Amygdala (tissue), 56 donors: ENCODE measurements at places on chromosomes 1 and 21.

GRCh38 chr1:9247894-9248293 lies 13.3 kb downstream of the H6PD start:
- DNase-seq = no peak

- no peak for DNase-seq
Observed at GRCh38 chr1:76989976-76990375, 122.7 kb downstream of the ST6GALNAC5 start.

GRCh38 chr1:26542771-26543451 lies 13.3 kb downstream of the RPS6KA1 start:
- DNase-seq = no peak

GRCh38 chr21:27569831-27570230 lies 602.9 kb upstream of the ADAMTS5 start:
- no peak for DNase-seq

- no peak for DNase-seq
Observed at GRCh38 chr1:10070206-10070605, 37.4 kb downstream of the UBE4B start.

DNA sequence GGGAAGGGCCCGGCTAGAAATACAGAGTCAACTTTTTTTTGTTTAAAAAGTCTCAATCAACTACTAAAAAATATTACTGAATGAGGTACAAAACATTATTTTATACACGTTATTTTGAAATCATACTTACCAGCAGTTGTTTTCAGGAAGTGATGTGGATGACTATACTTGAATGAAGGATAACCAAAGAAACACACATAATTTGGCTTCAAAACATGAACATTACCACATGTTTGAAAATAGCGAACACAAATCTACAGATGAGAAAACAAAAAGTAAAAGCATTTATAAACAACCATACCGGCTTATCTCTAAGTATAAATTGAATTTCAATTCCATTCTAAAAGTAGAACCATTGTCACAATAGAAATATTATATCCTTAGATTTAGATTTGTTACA lies 9.0 kb downstream of the DBT start:
- DNase-seq = no peak

GRCh38 chr1:64692911-64693310 lies 52.0 kb upstream of the RAVER2 start:
- DNase-seq = no peak

DNA sequence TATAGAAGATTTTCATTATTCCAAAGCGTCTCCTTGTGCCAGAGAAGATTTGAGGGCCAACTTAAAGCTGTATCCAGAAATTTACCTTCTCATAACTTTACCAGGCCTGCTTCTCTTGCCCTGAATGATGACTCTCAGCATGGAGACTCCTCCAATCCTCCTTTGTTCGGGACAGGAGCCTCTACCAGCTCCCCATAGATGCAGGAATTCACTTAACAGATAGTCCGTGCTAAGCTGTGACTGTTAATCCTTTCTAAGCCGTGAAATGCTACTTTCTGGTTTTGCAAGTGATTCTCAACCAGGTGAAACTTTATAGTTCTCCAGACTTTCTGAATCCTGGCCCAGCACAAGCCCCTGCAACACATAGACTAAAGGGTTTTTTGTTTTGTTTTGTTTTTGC lies 31.8 kb upstream of the KCND3 start:
- no peak for DNase-seq

DNA sequence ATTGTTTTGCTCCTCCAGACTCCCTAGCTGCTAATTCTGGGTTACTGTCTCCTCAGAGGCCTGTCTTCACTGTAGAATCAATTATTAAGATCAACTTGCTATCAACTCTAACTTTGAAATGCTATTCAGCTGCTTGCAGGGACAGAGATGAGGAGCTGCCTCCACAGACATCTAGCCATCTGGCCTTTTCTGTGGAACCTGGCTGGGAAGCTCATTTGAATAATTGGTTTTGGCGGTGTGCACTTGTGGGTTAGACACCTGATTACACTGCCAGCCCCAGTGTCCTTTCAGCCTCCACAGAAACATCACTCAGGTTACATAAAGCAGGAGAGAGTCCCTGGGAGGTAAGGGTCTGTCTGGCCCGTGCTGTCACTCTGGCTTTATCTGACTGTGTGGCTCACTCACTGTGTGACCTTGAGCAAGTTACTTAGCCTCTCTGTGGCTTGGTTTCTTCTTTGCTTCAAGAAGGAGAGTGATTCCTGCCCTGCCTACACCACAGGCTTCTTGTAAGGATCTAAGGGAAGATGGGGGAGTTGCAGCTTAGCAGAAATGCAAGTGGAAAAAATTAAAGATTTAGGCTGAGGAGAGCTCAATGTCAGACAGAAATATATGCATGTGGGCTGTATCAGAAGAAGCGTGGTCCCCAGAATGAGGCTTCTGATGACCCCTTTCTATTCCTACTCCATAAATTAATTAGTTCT lies 131.6 kb downstream of the BEND5 start:
- no peak for DNase-seq

DNA sequence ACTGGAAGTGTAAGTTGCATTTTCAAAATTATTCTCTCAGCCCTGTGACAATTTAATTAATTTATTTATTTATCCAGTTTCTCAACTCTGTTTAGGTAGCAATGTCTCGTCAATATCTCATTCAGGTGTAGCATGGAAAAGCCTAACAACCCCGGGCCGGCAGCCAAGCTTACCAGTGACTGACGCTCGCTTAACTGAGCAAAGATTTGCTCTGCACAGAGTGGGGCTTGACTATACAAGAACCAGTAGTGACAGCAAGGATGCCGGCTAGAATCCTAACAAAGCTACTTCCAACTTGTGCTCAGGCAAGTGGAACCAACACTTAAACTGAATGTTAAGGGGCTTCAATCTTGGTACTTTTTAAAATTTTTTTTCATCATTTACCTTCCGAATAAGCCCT lies 80.9 kb upstream of the ESRRG start:
- DNase-seq = no peak

DNA sequence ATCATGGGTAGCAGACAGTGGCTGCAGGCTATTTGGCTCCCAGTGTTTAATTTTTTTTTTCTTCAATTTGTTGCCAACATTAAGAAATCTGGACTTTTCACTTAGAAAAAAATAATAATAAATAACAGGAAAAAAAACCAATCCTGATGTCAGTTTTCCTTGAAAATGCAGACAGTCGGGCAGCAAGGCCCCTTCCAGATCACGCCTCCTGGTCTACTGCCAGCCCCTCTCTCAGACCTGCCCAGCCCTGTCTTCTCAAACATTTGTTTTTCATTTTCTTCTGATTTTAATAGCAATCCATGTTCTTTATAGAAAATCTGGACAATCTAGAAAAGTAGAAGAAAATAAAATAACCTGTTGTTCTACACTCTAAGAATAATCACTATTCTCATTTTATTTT lies 15.5 kb downstream of the IFNGR2 start:
- DNase-seq = no peak

DNA sequence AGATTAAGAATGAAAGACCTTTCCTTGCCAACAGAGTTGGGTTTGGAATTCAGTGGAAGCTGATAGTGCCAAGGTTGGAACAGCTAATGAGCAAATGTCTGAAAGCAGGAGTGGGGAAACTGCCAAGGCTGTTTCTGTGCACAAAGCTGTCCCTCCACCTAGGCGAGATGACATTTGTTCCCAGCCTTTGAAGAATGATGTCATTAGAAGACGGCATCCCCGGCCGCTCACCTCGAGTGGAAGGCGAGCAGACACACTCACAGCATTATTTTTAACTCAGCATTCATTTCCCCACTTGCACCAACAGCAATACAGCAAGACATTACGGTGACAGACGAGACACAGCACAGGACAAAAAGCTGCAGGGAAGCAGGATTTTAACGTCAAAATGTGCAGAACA lies 463.9 kb downstream of the PCP4 start:
- DNase-seq = no peak

DNA sequence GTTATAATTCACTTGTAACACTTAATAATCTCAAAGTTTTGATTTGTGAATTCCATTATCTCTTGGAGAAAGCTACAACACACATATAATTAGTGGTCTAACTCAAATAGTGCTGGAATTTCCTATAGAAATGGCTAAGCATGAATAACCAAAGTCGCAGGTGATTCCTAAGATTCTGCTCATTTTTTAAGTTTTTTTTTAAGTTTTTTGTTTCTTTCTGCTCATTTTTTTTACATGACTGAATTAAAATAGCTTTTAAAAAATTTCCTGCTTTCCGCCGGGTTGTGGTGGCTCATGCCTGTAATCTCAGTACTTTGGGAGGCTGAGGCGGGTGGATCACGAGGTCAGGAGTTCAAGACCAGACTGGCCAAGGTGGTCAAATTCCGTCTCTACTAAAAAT lies 90.4 kb downstream of the APP start:
- no peak for DNase-seq

DNA sequence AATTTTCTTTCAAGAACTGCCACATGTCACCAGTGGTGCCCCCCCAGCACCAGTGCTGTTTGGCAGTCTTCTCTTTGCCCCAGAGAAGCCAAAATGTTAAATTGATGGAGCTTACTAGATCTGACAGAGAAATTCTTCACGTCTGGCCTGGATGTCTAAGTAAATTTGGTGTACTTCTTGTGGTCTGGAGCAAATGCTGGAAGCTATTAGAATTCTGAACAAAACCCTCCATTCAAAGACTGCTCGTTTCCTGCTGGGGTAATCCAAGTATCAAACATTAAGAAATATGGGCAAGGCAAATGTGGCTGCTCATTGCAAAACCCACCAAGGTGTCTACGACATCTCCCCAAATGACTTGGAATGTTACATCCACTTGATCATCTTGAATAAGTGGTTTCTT lies 92.3 kb downstream of the ROR1 start:
- DNase-seq = no peak

- DNase-seq = no peak
Observed at GRCh38 chr1:59412718-59413326, 115.9 kb downstream of the FGGY start.

- no peak for DNase-seq
Observed at GRCh38 chr21:34667761-34668160, 1.0 kb upstream of the CLIC6 start.

- no peak for DNase-seq
Observed at GRCh38 chr1:27686223-27686990, 14.4 kb upstream of the IFI6 start.

- no peak for DNase-seq
Observed at GRCh38 chr1:61647142-61647541, 77.8 kb downstream of the TM2D1 start.

GRCh38 chr1:77829851-77830250 lies 50.4 kb downstream of the MIGA1 start:
- DNase-seq = no peak

GRCh38 chr1:24411963-24412362 lies 1.6 kb downstream of the STPG1 start:
- no peak for DNase-seq

DNA sequence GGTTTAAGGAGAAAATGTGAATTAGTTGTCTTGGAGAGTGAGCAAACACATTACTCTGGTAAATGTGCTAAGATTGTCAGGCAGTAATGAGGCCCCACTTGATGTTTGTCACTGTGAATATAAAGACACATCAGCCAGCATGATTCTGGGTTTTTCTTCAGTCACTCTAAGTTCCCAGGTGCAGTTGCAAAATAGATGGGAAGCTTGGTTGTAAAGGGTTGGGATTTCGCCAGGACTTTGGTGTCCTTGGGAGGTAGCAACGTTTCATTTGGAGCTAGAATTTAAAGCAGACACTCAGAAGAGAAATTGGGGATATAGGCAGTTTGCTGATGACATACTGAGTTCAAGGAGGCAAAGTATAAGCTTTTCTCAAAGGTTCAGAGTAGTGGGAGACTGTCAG lies 154.3 kb downstream of the MAST2 start:
- no peak for DNase-seq

GRCh38 chr1:110176299-110176956 lies 26.1 kb downstream of the SLC6A17 start:
- peak; percentile 34 for DNase-seq

GRCh38 chr1:30305519-30305918 lies 417.9 kb downstream of the MATN1 start:
- DNase-seq = no peak

DNA sequence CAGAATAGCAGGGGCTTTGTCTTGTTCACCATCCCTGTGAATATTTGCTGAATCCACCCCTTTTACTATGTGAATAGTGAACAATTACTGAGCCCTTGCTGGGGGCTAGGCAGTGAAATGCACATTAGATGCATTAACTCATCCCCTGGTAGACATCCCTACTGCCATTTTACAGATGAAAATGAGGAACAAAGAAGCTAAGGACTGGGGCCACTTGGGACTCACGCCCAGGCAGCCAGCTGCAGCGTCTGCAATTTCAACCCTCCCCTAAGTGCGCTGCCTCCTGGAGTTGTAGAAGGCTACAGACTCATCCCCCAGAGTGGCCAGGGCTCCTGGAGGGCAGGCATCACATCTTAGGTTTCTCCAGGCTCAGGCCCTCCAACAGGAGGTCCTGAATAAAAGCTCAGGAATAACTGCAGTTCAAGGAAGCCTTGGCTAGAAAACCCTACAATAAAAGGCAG lies 31.6 kb downstream of the CAPZB start:
- DNase-seq = no peak

DNA sequence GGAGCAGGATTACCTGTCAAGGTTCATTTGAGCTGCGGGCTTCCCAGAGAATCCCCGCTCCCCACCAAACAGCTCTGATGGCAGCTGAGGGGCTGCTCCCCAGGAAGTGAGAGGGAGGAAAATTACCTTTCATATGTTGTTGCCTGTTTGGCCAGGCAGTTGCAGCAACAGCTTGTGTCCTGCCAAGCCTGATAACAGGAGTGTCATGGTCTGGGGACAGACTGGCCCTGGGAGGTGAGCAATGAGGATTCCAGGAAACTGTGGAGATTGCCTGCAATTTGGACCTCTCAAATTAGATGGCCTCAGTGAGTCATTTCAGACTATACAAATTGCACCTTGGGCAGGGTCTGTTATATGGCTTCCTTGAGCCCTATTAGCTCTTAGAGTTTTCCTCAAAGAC lies 189.3 kb downstream of the PTPRU start:
- no peak for DNase-seq

DNA sequence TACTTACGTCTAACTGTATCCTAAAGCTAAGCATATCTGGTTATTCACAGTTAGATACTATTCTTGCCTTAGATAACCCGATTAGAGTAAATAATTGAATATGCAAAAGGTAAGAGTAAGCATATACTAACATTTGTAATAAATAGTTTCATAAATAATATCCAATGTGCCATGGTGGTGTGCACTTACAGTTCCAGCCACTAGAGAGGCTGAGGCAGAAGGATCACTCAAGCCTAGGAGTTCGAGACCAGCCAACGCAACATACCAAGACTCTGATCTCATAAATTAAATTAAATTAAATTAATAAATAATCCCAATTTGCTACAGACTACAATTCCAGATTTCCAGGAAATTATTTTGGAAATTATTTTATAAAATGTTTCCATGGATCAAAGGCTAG lies 12.2 kb downstream of the ARID4B start:
- no peak for DNase-seq

GRCh38 chr1:24536391-24536840 lies 19.5 kb upstream of the NCMAP start:
- no peak for DNase-seq

DNA sequence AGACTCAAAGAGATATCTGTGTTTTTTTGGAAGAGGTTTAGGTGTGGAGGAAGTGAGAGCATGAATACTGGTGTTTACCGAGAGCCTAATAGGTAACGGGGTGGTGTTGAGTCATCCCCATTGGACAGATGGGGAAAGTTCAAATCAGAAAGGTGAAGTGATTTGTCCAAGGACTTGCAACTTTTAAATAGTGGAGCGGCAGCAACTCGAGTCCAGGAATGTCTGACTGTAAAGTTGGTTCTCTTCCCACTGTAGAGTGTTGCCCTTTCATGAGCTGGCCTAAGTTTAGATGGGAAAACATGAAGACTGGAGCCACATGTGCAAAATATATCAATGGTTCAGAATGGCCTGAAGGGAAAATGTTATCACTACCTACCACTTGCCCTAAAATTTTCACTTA lies 125.7 kb downstream of the LYPLAL1 start:
- no peak for DNase-seq

GRCh38 chr21:33149181-33149580 lies 79.2 kb downstream of the OLIG1 start:
- no peak for DNase-seq
